NCI-H1930 (cell line): ENCODE measurements at places on chromosomes 12 and 14.

- no peak for DNase-seq
Observed at GRCh38 chr12:31813305-31813704, 84.5 kb upstream of the AMN1 start.

DNA sequence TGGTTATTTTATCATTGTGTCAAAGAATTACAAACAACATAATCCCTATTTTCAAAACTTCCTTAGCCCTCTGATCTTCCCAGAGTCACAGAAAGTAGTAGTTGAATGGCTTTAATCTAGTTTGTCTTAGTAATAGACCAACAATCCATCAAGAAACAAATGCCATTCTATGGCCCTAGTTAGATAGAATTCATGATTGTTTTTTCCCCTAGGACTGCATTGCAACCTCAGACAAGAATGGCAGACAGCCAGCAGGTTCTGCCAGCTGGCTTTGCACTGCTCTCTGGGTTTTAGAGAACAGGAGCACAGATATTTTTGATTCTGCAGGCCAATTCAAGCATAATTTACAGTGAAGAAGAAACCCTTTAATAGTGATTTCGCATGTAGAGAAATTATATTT, 33.8 kb downstream of the SYT1 start:
- DNase-seq: no peak

DNA sequence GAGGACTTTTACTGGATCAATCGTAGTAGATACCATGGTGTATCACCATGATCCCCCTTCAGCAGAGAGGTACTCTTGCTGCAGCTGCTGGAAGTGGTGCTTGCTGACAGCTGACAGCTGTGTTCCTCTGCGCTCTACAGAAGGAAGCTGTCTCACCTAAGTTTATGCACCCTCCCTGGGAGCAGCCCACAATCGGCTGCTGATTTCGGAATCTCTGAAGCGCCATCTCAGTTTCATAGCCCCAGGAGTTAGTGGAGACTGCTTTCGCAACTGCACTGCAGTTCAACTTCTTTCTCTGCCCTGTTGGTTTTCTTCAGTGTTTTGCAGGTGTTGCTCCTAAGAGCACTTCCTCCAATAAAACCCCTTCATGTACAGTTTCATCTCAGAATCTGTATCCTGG, 237.9 kb downstream of the PAWR start:
- no peak for DNase-seq

GRCh38 chr14:69314327-69314726, 54.4 kb downstream of the GALNT16 start:
- DNase-seq: no peak

DNA sequence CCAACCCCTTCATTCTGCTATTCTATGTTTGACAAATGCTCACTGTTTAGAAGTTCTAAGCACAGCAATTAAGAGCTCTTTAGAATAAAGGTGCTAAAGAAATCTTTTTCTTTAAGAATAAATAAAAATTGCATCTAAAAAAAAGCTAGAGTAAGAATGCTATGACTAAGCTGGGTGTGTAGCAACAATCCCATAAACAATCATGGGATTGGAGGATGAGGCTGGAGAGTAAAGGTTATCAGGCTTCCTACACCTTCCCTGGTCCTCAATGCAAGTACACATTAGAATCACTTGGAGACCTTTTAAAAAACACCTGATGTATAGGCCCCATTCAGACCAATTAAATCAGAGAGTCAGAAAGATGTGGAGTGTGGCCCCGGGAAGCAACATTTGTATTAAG, 88.3 kb downstream of the CIT start:
- DNase-seq: no peak

DNA sequence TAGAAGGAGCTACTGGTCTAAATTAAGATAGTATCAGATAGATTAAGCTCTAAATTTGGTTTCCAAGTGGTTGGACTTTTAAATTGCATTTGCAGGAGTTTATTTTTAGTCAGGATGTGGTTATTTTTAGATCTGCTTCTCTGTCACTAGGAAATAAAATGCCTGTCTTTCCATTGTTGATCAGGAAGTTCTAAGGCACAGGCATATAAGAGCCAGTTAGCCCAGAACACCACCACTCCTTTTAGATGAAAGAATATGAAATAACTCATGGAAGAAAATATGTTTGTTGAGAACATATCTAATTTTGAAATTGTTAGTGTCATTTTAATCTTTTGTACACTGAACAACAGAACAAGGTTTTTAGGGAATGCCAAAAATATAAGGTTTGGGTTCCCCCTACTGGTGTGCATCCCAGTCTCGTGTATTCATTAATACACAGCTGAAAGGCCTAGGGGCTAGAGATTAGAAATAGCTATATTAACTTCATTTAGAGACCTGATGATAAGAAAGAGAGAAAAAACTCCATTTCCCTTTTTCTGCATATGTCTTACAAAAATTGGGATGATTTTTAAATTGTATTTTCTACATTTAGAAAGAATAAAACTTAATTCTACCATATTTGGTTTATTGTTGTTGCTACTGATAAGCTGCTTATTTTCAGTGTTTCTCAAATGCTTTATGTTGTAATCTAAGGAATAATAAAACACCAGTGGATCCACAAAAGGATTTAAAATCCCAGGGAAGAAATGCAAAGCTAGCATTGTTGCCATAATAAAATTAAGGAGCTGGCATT, 67.2 kb downstream of the RIC8B start:
- DNase-seq: peak; percentile 40

- DNase-seq: no peak
Observed at GRCh38 chr14:53924753-53925152, 31.9 kb downstream of the BMP4 start.

DNA sequence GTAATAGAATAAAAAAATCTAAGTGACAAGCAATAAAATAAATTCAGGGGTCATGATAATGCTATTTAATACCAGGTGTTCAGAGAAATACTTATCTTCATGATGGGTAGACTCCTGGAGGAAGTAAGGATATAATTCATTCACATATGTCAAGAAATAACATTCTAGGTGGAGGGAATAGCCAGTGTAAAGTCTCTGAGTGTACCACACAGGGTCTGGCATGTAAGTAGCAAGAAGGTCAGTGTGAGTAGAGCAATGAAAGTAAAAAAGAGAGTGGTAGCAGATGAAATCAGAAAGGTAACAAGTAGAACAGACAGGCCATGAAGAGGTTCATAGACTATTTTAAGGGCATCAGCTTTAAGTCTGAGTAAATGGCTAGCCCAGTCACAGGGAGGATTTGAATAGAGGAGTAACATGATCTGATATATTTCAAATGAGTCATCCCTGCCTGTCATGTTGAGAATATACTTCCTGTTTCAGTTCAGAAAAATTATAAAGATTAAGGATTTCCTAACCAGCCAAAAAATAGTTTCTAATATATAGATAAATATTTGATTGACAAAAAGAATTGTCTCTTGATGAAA, 519.9 kb downstream of the C12orf50 start:
- no peak for DNase-seq

DNA sequence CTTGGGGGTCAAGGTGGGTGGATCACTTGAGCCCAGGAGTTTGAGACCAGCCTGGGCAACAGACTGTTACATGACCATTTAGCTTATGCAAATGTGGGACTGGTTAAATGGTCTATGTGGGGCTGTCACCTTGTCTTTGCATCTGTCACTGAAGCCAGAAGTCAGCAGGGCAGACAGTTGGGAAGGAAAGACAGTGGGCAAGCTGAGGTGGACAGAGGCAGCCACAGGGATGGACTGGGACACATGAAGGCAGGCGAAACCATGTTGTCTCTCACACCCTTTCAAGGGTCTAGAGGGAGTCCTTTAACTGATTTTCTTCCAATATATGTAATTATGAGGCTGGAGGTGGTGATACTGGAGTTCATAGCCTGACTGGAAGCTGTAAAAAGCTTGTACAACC, 426.4 kb downstream of the TMEM121 start:
- no peak for DNase-seq

DNA sequence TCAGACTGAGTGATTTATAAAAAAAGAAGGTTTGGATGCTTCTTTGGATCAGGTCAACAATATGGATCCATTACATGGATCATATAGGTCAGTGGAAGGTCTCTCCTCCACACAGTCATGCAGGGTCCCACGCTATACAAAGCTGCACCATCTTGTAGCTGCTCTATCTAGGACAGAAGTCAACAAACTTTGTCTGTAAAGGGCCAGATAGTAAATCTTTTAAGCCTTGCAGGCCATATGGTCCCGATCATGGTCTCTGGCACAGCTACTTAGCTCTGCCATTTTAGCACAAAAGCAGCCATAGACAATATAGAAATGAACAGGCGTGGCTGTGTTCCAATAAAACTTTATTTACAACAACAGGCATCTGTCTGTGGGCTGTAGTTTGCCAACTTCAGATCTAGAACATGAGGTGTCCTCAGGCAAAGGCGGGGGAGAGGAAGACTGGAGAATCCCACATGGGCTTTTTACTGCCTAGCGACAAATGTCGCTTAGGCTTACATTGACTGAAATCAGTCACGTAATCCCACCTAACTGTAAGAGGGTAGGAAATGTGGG, 36.7 kb downstream of the TMEM233 start:
- no peak for DNase-seq

DNA sequence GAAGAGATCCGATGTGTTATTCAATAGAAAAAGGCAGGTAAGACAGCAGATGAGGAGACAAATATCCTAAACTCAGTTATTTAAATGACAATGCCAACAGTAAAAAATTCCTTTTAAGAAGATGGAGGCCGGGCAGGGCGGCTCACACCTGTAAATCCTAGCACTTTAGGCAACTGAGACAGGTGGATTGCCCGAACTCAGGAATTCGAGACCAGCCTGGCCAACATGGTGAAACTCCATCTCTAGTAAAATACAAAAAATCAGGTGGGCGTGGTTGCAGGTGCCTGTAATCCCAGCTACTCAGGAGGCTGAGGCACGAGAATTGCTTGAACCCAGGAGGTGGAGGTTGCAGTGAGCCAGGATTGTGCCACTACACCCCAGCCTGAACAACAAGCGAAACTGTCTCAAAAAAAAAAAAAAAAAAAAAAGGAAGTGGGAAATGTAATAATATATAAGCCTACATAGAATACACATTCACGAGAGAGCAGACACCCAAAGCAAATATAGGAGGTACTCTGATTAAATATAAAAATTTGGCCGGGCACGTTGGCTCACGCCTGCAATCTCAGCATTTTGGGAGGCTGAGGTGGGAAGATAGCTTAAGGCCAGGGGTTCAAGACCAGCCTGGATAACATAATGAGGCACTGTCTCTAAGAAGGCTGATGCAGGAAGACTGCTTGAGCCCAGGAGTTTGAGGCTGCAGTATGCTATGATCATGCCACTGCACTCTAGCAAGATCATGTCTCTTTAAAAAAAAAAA, 19.0 kb downstream of the CORO1C start:
- no peak for DNase-seq

DNA sequence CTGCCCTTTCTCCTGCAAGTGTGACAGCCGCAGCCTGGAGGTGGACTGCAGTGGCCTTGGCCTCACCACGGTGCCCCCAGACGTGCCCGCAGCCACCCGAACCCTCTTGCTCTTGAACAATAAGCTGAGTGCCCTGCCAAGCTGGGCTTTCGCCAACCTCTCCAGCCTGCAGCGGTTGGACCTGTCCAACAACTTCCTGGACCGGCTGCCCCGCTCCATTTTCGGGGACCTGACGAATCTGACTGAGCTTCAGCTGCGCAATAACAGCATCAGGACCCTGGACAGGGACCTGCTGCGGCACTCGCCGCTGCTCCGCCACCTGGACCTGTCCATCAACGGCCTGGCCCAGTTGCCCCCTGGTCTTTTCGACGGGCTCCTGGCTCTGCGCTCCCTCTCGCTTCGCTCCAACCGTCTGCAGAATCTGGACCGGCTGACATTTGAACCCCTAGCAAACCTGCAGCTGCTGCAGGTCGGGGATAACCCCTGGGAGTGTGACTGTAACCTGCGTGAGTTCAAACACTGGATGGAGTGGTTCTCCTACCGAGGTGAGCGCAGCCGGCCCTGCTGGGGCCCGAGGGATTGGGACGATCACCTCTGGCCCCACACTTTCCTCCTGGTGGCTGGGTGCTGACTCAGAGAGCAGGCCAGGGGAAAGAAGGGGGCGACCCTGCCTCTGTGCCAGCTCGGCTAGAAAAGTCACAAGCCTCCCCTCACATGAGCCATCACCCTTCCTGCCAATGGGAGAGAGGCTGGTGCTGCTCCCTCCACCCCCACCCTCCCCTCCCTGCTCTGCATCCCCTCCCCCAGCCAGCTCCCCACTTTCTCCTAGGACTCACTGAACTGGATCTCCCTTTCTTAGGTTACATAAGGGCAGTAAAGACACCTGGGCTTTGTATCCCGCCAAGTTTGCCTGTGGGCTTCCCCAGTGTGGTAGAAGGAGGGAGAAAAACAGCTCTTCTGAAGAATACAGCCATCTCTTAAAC, 10.9 kb downstream of the LRTM2 start:
- no peak for DNase-seq

GRCh38 chr12:116431677-116432300, 127.4 kb upstream of the MAP1LC3B2 start:
- no peak for DNase-seq

- DNase-seq: no peak
Observed at GRCh38 chr14:69114763-69115162, 38.2 kb downstream of the DCAF5 start.

DNA sequence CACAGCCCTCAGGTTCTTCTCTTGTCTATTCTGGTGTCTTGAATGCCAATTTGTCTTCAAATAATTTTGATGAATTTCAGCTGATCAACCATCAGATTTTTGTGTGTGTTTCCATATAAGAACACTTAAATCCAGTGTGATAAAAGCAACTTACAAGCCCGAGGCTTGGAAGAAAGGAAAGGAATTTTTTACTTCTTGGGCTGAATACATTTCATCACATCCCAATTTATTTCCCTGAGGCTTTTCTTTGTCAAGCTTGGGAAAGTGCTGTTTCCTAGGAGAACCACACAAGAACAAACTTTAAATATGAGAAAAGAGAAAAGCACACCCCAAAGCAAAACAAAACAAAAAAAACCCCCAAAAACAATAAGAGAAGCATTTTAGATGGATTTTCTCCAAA, 26.6 kb downstream of the GPRC5D start:
- DNase-seq: no peak

GRCh38 chr12:6964605-6965025, 5.8 kb downstream of the PHB2 start:
- no peak for DNase-seq

GRCh38 chr12:70619471-70620152, 17.6 kb downstream of the PTPRB start:
- no peak for DNase-seq

- no peak for DNase-seq
Observed at GRCh38 chr12:65278576-65279368, at the start of gene MSRB3. Gene MSRB3 (plus strand): TSS chr12:65278683. CDS start chr12:65308580, 29,897 bp downstream.
